ENCODE measurements at places on chromosomes 6 and 20.

- no peak for DNase-seq
Observed at GRCh38 chr20:49976542-49976941, 6.2 kb upstream of the SNAI1 start.

DNA sequence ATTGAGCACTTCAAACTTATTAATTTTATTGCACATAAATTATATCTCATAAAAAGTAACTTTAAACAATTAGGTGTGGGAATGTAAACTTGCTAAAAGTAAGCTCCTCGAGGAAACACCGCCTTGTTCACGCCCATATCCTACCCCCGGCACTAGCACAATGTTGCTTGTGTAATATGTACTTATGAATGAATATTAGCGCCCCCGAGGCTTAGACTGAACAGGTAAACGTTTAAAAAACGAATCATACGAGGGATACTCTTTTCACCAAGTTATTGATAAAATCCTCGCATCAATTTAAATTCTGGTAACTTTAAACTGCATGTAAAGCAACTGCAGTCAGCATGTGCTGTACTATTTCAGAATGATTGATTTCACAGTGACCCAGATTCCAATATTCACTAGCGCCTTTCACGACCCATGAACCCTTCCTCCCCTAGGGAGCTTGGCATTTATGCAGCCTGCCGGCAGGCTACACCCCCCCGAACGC is 637 bp downstream of the TFB1M start:
- DNase-seq, result no peak

- DNase-seq, result no peak
Observed at GRCh38 chr20:31476294-31476585, 1.2 kb downstream of the REM1 start.

- no peak for DNase-seq
Observed at GRCh38 chr6:75486850-75487518, 6.6 kb downstream of the FILIP1 start.

DNA sequence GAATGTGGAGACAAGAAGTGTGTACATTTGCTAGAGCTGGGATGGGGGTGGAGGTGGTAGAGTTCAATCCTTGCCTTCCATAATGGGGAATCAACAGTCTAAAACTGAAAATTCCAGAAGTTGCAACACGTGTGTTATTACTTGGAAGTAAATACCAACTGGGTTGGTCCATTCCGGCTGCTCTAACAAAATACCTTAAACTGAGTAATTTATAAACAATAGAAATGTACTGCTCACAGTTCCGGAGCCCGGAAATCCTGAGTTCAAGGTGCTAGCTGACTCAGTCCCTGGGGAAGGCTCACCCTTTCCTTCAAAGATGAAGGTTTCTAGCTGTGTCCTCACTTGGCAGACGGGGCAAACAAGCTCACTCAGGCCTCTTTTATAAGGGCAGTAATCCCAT is 59.0 kb downstream of the RIN2 start:
- no peak for DNase-seq

Measured in head of caudate nucleus (tissue), 42 donors.